Aorta (tissue), 5 donors: ENCODE measurements at places on chromosomes 5 and 9. TPM values are rescaled to one million over a fixed set of nuclear protein-coding genes. Genes with fewer than 3 reads are reported as not detected.
A peak's percentile ranks its signal among the peaks of the same experiment; 100 is the strongest.

GRCh38 chr5:94618493-94619328 is at the start of the genes KIAA0825 and SLF1:
KIAA0825 (minus strand) TSS chr5:94618604; CDS start chr5:94537126, 81,478 bp downstream.
SLF1 (plus strand) TSS chr5:94618669; CDS start chr5:94628811, 10,142 bp downstream.
- DNase-seq, result peak; percentile 95
- no peak within 1 kb of the TSS for H3K27ac ChIP-seq
- H3K4me1 ChIP-seq, result no peaks in the 10 kb centered on the region
- H3K27me3 ChIP-seq, result no peaks in the 10 kb centered on the region

The PHF19 gene
- 40.1 TPM for total RNA-seq

The SHOC1 gene
- total RNA-seq, result not detected

- no peaks in the 10 kb centered on the region for H3K4me1 ChIP-seq
- no peak overlapping the region for H3K27ac ChIP-seq
- DNase-seq, result peak; percentile 71
- no peak overlapping the region for H3K4me3 ChIP-seq
- H3K36me3 ChIP-seq, result no peaks in the 10 kb centered on the region
Observed at GRCh38 chr5:181047921-181048320, 7.9 kb downstream of the BTNL9 start.

DNA sequence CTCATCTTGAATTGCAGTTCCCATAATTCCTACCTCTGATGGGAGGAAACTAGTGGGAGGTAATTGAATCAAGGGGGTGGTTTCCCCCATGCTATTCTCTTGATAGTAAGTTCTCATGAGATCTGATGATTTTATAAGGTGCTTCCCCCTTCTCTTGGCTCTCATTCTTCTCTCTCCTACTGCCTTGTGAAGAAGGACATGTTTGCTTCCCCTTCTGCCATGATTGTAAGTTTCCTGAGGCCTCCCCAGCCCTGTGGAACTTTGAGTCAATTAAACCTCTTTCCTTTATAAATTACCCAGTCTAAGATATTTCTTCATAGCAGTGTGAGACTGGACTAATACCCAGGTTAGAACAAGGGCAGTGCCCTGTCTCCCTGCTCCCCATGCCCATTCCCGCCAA is 7.5 kb upstream of the TRIO start:
- H3K27ac ChIP-seq, result no peak overlapping the region
- H3K36me3 ChIP-seq, result no peaks in the 10 kb centered on the region
- H3K4me3 ChIP-seq, result no peak overlapping the region
- peaks cover 2% of the 10 kb centered on the region for H3K4me1 ChIP-seq
- no peaks in the 10 kb centered on the region for H3K27me3 ChIP-seq

DNA sequence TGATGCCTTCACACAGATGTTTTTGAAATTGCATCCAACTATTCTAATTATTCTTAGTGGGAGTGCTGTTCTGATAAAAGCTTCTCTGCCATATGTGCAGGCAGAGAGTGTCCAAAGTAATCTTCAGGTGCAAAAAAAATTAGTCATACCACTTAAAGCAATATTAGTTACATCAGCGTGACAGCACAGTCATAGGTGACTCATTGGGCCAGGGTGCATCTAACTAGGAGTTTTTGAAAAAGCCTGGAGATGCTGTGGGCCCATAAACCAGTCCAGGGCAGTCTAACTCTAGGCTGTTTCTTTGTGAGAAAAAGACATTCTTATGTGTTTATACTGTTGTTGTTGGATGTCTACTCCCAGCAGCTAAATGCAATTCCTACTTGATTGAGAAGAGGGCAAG is 33.0 kb upstream of the C6 start:
- no peak for DNase-seq
- H3K36me3 ChIP-seq, result no peaks in the 10 kb centered on the region
- no peak overlapping the region for H3K27ac ChIP-seq
- no peaks in the 10 kb centered on the region for H3K27me3 ChIP-seq
